ENCODE measurements at places on chromosomes 3 and 15. TPM values are rescaled to one million over a fixed set of nuclear protein-coding genes. Genes with fewer than 3 reads are reported as not detected.

- H3K36me3 ChIP-seq = no peaks in the 10 kb centered on the region
- DNase-seq = no peak
- no peak overlapping the region for H3K4me3 ChIP-seq
- no peaks in the 10 kb centered on the region for H3K4me1 ChIP-seq
- no peak overlapping the region for H3K27ac ChIP-seq
Observed at GRCh38 chr3:127100459-127101410, 92.2 kb upstream of the PRR23E start.

- no peak for DNase-seq
- no peak overlapping the region for H3K27ac ChIP-seq
- H3K4me3 ChIP-seq = no peak overlapping the region
- no peaks in the 10 kb centered on the region for H3K4me1 ChIP-seq
- no peaks in the 10 kb centered on the region for H3K27me3 ChIP-seq
Observed at GRCh38 chr3:35670408-35670965, 31.2 kb downstream of the ARPP21 start.

Gene SLC15A2
- total RNA-seq = 0.59 TPM

Gene ZBTB38
- 140 TPM for total RNA-seq
